ENCODE measurements at places on chromosomes 11 and 22.

GRCh38 chr11:10247011-10247410, 47.0 kb downstream of the SBF2 start:
- peak; percentile 16 for DNase-seq

DNA sequence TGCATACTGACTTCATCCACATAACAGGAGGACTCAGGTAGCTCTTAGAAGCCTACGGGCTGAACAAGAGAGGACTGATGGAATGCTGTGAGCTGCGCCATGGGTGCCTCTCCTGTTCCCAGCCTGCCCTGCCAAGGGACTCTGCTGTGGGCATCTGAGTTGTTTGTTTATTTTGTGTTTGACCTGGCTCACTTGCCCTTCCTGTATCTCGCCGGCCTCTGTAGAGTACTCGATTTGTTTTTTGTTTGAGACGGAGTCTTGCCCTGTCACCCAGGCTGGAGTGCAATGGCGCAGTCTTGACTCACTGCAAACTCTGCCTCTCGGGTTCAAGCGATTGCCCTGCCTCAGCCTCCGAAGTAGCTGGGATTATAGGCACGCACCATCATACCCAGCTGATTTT, 1.8 kb downstream of the TTC38 start:
- DNase-seq = no peak

- DNase-seq = no peak
These were observed 5.3 kb downstream of the P2RY6 start for GRCh38 chr11:73277467-73277866.

DNA sequence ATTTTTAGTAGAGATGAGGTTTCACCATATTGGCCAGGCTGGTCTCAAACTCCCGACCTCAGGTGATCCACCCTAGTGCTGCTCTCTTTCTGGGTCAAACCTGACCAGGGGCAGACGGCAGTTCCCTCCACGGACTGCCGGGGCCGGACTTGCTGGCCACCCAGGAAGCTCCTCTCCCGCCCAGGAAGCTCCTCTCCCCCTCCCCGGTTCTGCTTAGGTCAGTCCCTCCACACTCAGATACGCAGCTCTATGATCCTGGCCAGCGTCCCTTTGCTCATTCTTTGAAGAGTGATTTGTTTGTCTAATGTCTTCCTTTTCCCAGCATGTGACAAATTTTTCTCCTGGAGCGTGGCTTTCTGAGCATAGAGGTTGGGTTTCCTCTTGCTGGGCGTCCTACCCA, 125.3 kb upstream of the B3GAT1 start:
- no peak for DNase-seq

DNA sequence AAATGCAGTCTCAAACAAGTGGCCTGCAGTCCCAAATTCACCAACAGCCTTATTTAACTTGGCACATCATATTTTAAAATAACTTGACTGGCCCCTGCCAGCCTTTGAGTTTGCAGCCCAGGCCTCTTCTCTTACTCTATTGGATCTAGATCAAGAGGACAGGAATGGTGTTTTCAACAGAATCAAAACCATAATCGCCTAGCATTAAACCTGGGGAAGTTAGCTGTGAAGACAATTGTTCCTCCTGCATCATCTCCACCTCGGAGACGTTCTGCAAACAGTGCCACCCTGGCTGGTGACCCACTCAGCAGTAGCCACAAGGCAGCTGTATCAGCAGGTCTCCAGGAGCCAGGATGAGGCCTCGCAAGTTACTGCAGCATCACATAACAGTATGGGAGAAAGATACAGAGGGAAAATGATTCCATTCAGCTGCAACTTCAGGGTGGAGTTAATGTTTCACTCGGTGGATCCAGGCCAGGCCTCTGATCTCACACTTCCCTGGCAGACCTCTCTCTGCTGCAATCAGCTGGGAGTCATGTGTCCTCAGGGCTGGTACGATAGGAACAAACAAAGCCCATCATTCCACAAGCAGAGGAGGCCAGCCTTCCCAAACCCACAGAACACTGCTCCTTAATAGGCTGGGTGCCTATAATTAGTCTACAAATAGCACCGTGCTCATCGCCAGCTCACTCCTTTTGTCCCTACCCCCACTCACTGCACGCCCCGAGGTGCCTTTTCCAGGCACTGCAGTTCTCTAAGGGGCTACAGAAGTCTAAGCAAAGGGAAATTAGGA, 18.6 kb upstream of the SCN2B start:
- DNase-seq = peak; percentile 89

DNA sequence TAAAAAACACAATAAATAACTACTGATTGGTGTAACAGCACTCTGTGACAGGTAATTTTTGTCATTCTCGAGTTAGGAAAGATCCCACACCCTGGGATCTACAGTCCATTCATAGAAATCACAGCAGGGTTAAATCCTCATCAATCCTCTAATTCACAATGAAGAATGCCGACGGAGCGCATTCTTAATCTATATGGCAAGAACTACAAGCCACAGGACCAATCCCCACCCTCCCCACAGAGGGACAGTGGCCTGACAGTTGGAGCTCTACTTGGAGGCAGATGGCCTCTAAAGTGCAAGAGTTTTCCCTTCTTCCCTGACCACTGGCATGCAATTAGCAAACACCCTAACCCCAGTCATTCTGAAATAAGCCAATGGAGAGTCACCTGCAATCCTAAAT, 34.2 kb downstream of the TCF20 start:
- no peak for DNase-seq

- DNase-seq = no peak
These were observed 22.2 kb downstream of the CTTN start for GRCh38 chr11:70420496-70420895.

GRCh38 chr11:16986434-16987204, 27.6 kb downstream of the PLEKHA7 start:
- no peak for DNase-seq

GRCh38 chr11:9301720-9302119, 12.7 kb downstream of the TMEM41B start:
- DNase-seq = no peak

- DNase-seq = no peak
These were observed 8.5 kb upstream of the FXYD6 start for GRCh38 chr11:117884994-117885393.

All from AG20443 (cell line).